CD8-positive, alpha-beta memory T cell (primary cell): ENCODE measurements at places on chromosomes 1 and 21. TPM values are rescaled to one million over a fixed set of nuclear protein-coding genes. Genes with fewer than 3 reads are reported as not detected.

- no peak for DNase-seq
- H3K4me3 ChIP-seq: no peak overlapping the region
- H3K36me3 ChIP-seq: no peaks in the 10 kb centered on the region
- H3K27ac ChIP-seq: no peak overlapping the region
- no peaks in the 10 kb centered on the region for H3K27me3 ChIP-seq
Observed at GRCh38 chr1:216805233-216805632, 82.0 kb upstream of the ESRRG start.

NTNG1 gene
- not detected for total RNA-seq

GRCh38 chr1:216325946-216326345 lies 97.3 kb downstream of the USH2A start:
- H3K4me3 ChIP-seq: no peak overlapping the region
- H3K27me3 ChIP-seq: no peaks in the 10 kb centered on the region
- DNase-seq: no peak
- H3K36me3 ChIP-seq: no peaks in the 10 kb centered on the region
- H3K4me1 ChIP-seq: no peaks in the 10 kb centered on the region

DNA sequence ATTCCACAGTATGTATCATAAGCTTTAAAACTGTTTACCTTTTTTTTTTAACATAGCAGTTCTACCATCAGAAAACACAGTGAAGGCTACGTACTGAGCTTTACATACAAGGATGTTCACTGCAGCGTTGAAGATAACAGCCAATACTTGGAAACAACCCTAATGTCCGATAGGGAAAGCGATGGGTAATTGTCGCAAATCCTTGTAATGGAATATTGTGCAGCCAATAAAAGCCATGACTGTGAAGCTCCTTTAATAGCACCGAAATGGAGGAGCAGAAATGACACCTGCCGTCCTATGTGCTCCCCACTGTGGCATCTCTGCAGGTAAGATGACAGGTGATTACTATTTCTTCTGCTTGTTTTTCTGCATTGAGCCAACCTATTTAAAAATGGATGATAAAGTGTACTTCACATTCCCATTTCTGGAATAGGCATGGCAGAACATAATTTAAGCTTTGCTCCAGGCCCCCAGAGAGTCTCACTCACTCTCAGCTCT lies 523.8 kb downstream of the PTPRU start:
- H3K27ac ChIP-seq: no peak overlapping the region
- DNase-seq: no peak
- H3K4me3 ChIP-seq: no peak overlapping the region
- no peaks in the 10 kb centered on the region for H3K4me1 ChIP-seq

GRCh38 chr1:160078512-160079195 lies 2.7 kb upstream of the KCNJ9 start:
- no peaks in the 10 kb centered on the region for H3K36me3 ChIP-seq
- DNase-seq: peak; percentile 51
- H3K4me3 ChIP-seq: no peak overlapping the region
- peaks cover 42% of the 10 kb centered on the region for H3K27me3 ChIP-seq
- peaks cover 2% of the 10 kb centered on the region for H3K4me1 ChIP-seq
